ENCODE measurements at places on chromosomes 3 and 15. TPM values are rescaled to one million over a fixed set of nuclear protein-coding genes. Genes with fewer than 3 reads are reported as not detected.
A peak's percentile ranks its signal among the peaks of the same experiment; 100 is the strongest.

The LAMB2 gene
- total RNA-seq: 468 TPM

The IMPG2 gene
- 0.07 TPM for total RNA-seq

DNA sequence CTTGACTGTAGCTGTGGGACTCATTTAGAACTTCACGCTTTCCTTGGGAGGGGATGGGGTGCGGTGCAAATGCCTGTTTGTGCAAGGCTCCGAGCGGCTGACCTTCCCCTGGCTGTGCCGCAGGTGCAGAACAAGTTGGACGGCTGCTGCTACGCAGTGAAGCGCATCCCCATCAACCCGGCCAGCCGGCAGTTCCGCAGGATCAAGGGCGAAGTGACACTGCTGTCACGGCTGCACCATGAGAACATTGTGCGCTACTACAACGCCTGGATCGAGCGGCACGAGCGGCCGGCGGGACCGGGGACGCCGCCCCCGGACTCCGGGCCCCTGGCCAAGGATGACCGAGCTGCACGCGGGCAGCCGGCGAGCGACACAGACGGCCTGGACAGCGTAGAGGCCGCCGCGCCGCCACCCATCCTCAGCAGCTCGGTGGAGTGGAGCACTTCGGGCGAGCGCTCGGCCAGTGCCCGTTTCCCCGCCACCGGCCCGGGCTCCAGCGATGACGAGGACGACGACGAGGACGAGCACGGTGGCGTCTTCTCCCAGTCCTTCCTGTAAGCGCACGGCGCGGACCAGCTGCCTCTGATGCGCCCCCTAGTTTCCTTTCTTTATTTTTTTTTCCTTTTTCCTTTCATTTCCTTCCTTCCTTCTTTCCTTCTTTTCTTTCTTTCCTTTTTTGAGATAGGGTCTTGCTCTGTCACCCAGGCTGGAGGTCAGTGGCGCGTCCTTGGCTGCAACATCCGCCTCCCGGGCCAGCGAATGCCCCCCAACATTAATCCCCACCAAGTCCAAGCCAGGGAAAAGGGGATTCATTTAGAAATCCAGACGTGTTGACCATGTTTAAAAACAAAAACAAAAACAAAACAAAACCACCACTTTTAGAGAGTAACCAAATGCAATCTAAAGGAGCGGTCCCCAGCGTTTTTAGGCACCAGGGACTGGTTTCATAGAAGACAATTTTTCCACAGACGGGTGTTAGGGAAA is 42.7 kb downstream of the EIF2AK4 start:
- DNase-seq: peak; percentile 53

GRCh38 chr3:11144996-11145395 is 9.3 kb upstream of the HRH1 start:
- DNase-seq: no peak

DNA sequence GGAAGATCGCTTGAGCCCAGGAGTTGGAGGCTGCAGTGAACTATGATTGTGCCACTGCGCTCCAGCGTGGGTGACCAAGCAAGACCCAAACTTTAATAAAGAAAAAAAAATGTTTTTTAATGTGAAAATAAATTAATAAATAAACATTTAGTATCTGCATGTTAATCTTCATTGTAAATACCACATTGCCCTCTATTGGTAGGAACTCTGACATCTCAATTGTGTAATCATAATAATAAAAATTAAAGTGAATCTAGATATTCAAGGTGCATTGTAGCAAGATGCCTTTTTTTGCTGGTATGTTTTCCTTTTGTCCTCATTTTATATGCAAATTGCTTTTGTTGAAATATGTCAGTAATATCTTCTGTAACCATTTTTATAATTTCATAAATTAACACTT is 95.0 kb upstream of the LIMD1 start:
- peak; percentile 61 for DNase-seq

The DAZL gene
- not detected for total RNA-seq

The CYP8B1 gene
- total RNA-seq: not detected

GRCh38 chr15:83890587-83890986 is 236.7 kb downstream of the ADAMTSL3 start:
- no peak for DNase-seq

The SLC33A1 gene
- total RNA-seq: 29.0 TPM

The ISL2 gene
- total RNA-seq: 6.8 TPM

GRCh38 chr15:92636908-92637481 is 18.6 kb downstream of the FAM174B start:
- DNase-seq: no peak

The SGO1 gene
- 12.4 TPM for total RNA-seq

DNA sequence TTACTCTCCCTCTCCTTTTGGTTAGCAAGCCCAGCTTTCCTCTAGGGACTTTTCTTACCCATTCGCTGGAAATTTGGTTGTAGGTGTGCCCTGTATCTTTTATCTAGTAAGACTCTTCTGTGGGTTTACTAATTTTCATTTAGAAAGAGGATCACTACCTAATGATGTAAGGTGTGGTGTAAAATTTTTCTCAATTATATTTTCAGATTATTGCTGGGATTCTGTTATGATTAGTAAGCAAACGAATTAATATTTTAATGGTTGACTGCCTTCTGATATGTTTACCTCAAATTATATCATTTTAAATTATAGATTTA is 28.5 kb downstream of the PLCL2 start:
- DNase-seq: no peak

GRCh38 chr3:69181592-69182211 is 59.3 kb upstream of the LMOD3 start:
- DNase-seq: peak; percentile 12
